ENCODE measurements at places on chromosomes 2 and 18. TPM values are rescaled to one million over a fixed set of nuclear protein-coding genes. Genes with fewer than 3 reads are reported as not detected.

Gene FLACC1
- 1.7 TPM for total RNA-seq

DNA sequence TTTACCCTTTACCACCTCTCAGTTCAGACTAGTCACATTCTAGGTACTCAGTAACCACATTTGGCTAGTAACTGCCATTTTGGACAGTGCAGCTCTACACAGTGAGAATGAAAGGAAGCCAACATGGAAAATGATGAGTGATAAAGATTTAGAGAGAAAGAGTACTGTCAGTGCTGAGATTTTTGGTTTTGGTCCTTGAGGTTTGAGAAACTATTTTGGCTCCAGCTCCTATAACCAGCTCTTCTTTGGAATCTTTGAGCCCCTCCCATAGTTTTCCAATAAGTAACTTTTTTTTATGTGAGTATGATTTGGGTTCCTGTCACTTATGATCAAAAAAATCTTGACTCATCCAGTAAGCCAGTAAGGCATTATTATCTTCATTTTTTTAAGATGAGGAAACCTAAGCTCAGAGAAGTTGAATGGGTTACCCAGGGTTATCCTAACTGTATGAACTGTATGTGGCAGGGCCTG is 173.0 kb downstream of the BABAM2 start:
- DNase-seq = no peak

GRCh38 chr2:1550658-1551316 is 137.5 kb downstream of the TPO start:
- peak; percentile 42 for DNase-seq

- DNase-seq = peak; percentile 50
Measured at GRCh38 chr2:120901201-120901600, 165.5 kb downstream of the GLI2 start.

GRCh38 chr18:8468921-8469335 is 140.3 kb upstream of the RAB12 start:
- DNase-seq = no peak

DNA sequence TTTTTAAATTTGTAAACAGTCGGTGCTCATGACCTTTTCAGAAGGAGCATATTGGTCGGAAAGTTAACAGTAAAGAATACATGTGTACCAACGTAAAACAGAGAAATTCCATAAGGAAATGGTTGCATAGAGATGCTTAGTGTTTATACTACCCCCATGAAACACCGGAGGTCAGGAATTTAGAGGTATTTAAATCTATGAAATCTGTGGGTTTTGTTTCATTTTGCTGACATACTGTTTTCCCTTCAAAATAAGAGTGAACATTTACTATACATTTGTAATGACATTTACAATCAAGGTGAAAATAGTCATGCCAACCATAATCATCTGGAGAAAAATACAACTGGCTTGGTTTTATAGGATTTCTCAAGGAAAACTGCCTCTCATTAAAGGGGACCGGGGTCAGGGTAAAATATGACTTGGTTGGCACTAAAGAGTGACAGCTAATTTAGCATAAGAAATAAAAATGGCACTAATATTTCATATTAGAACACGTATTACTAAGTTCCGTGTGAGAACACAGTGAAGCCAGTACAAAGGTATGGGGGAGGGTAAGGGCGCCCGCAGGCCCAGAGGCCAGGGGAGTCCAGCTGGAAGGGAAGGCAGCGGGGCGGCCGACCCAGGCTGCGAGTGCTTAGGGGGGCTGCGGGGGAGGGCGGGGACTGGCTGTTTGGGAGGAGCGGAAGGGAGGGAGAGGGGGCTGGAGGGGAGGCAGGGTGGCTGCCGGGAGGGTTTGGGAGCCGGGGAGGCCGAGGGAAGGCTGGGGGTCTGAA is 1.1 kb upstream of the RNU4ATAC start:
- DNase-seq = no peak

Gene IMP4
- 47.0 TPM for total RNA-seq

Measured in ovary (tissue), 10 donors.